AG09319 (cell line): ENCODE measurements at places on chromosomes 16 and 17.

GRCh38 chr16:75599452-75600277 lies 23.4 kb downstream of the ADAT1 start:
- no peak for DNase-seq

- DNase-seq, result no peak
Measured at GRCh38 chr16:67236563-67237395, 9.8 kb downstream of the TMEM208 start.

DNA sequence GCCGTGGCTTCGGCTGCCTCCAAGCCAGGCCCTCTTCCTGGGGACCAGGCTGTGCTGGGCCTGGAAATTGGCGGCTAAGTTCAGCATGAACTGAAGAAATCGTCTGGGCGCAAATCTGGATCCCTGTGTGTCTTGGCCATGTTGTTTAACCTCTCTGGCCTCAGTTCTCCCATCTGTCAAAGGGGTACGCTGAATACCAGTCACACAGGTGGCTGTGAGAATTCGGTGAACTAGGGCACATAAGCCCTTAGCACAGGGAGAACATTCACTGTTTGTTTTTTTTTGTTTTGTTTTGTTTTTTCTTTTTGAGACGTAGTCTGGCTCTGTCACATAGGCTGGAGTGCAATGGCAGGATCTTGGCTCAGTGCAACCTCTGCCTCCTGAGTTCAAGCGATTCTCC lies 19.0 kb downstream of the LASP1 start:
- DNase-seq, result no peak

DNA sequence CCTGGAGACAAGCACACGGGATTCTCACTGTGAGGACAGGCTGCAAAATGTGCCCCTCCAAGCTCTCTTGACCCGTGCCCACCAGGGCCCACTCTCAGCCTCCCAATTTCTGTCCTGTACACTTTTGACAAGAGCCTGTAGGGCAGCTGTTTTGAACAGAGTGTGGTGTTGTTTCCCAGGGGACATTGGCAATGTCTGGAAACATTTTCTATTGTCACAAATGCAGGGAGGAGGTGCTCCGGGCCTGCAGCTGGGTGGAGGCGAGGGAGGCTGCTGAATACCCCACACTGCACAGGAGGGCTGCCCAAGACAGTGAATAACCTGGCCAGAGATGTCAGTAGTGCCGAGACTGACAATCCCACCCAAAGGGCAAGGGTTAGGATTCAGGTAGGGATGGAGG lies 10.5 kb downstream of the CEP295NL start:
- DNase-seq, result no peak

GRCh38 chr17:12637015-12637414 lies 28.7 kb upstream of the MYOCD start:
- peak; percentile 57 for DNase-seq
